Adrenal gland (tissue), 19 donors: ENCODE measurements at places on chromosomes 11 and 22. TPM values are rescaled to one million over a fixed set of nuclear protein-coding genes. Genes with fewer than 3 reads are reported as not detected.

DNA sequence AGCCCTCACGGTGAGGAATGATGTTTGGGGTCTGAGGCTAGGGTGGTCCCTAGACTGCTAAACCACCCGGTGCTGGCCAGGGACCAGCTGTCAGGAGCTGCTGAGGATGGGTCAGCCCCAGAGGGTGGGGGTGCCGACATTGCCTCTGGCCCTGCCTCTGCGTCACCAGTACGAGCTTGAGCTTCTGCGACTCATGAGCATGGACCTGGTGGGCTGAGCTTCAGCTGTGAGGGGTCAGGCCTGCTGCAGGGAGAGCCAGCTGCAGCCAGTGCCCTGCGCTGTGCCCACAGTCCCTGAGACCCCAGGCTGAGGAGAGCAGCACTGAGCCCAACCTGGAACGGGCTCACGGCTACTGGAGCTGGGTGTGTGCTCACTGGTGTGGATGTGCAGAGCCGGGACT is 7.0 kb downstream of the DERL3 start:
- no peak for DNase-seq

- no peak for DNase-seq
Observed at GRCh38 chr11:59999691-60000090, 17.3 kb upstream of the OOSP4B start.

- no peak for DNase-seq
Observed at GRCh38 chr22:48869161-48869560, 958.5 kb downstream of the BRD1 start.

Gene CEP126
- 8.7 TPM for polyA plus RNA-seq
